ENCODE measurements at places on chromosomes 6 and 20.

DNA sequence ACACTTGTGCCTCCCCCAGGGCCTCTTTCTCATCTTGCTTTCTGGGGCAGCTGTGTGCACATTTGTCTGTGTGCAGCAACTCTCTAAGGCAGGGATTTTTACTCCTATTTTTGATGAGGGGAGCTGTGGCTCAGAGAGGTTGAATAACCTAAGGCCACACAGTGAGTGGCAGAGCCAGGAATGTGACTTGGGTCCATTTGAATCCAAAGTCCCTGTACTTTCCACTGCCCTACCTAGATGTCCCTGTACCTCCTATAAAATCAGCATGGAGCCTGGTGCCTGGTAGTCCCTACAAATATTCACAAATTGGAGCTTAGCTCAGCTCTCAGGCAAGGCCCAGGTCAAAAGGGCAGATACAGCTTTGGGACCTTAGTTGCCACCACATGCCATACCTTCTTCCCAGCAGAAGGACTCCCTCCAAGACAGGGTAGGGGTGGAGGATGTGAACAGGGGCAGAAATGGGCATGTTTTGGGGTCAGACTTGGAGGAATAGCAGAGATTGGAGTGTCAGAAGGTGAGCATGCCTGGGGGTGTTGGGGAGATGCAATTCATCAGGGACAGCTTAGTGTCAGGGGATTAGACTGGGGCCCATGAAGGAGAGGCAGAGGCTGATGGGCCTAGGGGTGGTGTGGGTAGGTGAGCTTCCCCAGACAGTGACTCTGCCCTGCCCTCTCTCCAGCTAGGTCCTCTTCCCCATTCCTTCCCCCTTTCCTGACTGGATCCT, 4.1 kb upstream of the VEGFA start:
- DNase-seq, result no peak

GRCh38 chr6:97714772-97715171, 431.8 kb upstream of the MMS22L start:
- no peak for DNase-seq

DNA sequence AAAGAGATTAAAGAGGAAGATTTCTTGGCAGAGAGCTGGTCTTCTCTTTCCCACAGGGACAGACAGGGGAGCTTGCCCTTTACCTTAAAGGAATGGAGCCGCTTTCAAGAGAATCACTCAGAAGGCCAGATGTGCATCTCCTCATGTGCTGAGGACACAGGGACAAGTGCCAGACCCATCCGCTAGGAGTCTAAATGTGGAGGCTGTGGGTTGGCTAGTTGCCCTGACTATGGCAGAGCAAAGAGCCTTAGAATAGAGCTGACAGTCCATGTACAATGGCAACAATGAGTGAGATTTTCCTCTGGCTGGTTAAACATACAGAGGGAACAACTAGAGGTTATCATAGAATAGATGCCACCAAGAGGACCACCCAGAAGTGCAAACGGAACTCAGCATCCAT, 7.3 kb upstream of the DOK5 start:
- no peak for DNase-seq

GRCh38 chr6:53437557-53438202, 88.9 kb upstream of the ELOVL5 start:
- peak; percentile 19 for DNase-seq

DNA sequence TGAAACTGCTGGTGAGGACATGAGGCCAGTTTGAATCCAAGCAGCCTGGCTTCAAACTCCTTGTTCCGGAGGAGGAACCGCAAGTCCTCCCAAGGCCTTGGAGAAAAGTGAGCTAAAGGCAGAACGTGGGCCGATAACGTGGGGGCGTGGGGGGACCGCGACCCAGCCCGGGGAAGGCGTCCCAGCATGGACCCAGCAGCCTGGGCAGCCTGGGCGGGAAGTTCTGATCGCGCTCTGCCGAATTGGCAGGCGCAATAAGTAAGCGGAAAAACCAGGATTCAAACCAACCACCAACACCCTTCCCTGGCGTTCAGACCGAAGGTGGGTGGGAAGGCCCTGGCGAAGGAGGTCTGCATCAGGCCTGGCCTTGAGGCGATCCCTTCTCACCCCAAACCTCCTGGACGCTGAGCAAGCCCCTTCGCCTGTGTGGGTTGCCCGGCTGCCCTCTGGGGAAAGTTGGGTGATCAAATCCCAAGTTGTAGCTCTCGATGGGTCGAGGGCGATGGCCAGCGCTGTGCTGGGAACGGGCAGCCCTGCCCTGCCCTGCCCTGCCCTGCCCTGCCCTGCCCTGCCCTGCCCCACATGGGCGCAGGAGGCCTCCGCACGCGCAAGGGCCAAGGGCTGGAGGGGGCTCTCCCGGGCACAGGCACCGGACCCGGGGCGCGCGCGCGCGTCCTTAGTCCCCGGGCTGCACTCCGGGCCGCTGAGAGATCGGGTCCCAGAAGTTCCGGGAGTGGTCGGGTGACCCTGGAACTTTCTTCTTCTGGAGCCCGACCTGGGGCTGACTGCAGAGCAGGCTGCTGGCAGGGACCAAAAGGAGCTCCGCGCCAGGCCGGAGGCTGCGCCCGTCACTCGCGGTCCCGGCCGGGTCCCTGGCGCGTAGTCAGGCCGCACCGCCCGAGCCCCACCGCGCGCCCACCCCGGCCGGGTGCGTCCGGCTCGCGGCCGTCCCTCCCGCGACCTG, 637 bp upstream of the SLC22A3 start:
- DNase-seq, result no peak

GRCh38 chr6:52424513-52424912, 4.4 kb downstream of the EFHC1 start:
- DNase-seq, result no peak

GRCh38 chr6:3769610-3770009, 18.1 kb upstream of the PXDC1 start:
- no peak for DNase-seq

GRCh38 chr6:12291071-12291838, 1.1 kb downstream of the EDN1 start:
- no peak for DNase-seq

GRCh38 chr6:110990840-110991576, 9.2 kb downstream of the RPF2 start:
- DNase-seq, result no peak

- no peak for DNase-seq
These were observed 18.9 kb downstream of the PREP start for GRCh38 chr6:105384004-105384403.

GRCh38 chr6:161344626-161345025, 70.8 kb upstream of the AGPAT4 start:
- no peak for DNase-seq

- no peak for DNase-seq
These were observed at the start of gene GPSM3 for GRCh38 chr6:32192608-32193039. Gene GPSM3 (minus strand): TSS chr6:32192643. CDS start chr6:32192513, 130 bp downstream.

GRCh38 chr6:49087369-49087768, 375.7 kb downstream of the MMUT start:
- DNase-seq, result no peak
